BE2C (cell line): ENCODE measurements at places on chromosomes 5 and 9.

DNA sequence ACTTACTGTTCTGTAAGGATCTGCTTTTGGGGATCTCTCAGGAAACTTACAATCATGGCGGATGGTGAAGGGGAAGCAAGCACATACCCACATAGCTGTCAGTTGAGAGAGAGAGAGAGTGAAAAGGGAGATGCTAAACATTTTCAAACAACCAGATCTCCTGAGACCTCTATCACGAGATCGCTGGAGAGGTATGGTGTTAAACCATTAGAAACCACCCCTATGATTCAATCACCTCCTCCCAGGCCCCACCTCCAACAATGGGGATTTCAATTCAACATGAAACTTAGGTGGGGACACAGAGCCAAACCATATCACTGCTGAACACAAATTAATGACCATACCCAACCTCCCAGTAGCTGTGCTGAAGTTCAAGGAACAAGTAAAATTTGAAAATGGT is 48.2 kb upstream of the PRDM9 start:
- DNase-seq = no peak

- no peak for DNase-seq
Measured at GRCh38 chr5:63516006-63516405, 446.2 kb downstream of the HTR1A start.

DNA sequence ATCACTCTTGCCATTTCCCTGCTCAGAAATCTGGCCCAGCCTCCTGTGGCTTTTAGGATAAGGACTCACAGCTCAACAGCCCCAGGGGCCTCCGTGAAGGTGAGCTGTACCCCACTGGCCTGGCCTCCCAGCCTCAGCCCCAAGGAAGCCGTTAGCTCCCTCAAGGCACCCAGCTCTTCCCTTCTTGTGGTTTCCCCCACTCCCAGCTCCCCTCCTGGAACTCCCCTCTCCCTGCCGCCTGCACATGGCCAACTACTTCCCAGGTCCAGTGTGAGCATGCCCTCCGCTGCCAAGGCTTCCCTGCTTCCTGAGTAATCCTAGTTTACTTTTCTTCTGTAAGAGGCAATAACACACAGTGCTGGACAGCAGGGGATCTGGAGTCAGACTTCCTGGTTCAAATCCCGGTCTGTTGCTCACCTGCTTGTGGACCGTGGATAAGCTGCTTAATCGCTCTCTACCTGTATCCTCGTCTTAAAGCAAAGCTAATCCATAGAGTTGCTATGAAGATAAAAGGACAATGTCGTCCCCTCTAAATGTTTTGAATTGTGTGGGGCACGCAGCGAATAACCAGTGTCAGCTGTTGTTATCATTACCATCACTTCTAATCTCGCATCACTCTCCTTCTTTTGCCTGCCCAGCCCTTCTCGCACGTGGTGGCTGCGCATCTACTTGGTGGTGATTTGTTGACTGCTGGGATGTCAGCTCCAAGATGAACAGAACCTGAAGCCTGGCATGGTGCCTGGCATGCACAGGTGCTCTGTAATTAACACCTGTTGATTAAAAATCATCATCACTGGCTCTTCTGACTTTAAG is 86.6 kb downstream of the C5orf15 start:
- no peak for DNase-seq

DNA sequence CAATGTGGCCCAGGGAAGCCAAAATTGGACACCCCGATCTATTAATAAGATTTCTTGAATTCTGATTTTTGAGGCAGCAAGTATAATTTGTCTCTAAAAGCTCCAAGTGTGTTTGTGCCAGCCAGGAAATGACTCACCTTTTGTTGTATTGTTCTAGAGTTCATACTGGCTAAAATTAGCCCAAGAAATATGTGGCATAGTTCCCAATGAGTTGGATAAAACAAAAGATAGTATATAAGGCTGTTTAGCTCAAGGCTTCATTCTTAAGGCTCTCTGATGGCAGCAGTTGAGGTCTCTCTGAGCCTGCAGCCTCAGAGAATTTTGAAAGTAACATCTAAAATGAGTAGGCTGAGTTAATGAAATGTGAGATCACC is 21.6 kb downstream of the HMGXB3 start:
- DNase-seq = no peak

GRCh38 chr5:148809781-148810524 is 16.5 kb upstream of the ADRB2 start:
- no peak for DNase-seq

GRCh38 chr5:140631036-140631417 is 1.9 kb downstream of the CD14 start:
- no peak for DNase-seq

DNA sequence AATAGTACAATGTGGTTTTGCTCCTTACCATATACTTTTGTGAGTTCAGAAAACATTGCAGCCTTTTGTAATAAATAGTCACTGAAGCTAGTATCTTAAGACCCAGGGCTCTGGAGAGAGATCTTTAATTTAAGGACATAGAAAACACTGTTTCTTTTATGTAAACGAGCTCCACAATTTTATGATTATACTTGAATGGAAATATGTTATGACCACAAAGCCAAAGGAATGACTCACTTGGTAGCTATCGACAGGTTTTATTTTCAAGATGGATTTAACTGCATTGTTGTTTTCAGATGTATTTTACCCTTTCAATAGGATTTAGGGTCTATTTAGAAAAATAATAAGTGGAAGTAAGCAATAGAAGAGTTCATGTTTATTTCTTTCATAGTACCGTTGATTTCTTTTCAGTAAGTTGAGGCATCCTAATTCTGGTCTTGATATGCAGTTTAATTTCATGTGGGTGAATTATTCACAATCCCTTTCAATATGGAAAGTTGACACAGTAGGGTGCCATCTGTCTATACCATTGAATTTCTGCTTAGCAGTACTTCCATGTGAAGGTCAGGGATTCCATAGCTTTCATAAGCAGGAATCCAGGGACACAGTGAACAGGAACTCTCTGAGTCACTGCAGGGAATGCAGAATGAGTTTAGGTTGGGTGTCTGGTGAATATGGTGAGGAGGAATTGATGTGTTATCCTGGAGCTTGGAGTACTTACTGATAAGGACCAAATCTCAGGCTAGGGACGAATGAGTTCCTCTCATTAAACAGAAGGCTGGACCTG is 157.6 kb downstream of the CD180 start:
- no peak for DNase-seq

- no peak for DNase-seq
Measured at GRCh38 chr9:134839455-134840125, 41.0 kb upstream of the FCN2 start.

GRCh38 chr9:136336881-136337280 is 9.5 kb downstream of the GPSM1 start:
- DNase-seq = no peak

DNA sequence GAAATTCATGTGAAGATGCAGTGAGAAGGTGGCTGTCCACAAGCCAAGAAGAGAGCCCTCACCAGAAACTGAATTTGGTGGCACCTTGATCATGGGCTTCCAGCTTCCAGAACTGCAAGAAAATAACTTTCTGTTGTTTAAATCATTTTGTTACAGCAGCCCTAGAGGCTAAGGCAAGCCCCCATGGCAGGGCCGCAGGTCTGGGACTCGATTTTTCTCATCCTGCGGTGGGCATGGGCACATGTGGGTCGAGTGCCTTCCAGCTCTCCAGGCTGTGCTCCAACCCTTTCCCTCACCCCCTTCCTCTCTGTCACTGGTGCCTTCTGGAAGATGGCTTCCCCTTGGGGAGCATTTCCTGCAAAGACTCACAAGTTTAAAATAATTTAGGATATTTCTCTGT is 40.7 kb downstream of the AHRR start:
- no peak for DNase-seq

- peak; percentile 65 for DNase-seq
Measured at GRCh38 chr9:34553511-34554021, 30.8 kb upstream of the ENHO start.

GRCh38 chr5:57166276-57166675 is 7.6 kb upstream of the GPBP1 start:
- DNase-seq = no peak

DNA sequence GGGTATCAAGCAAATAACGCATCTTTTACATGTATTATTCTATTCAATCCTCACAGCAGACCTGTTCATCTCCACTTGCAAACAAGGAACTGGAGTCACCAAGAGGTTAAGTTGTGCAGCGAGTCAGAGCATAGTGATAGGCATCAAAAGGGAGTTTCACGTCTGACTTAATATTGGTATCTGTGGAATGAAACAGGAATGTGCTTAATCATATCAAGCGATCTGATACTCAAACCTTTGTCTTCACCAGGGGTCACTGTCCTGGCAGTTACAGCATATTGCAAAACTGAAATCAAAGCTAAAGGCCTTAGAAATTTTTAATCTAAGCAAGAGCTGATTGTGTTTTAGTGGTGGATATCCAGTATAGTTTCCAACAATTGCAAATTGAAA is 271.6 kb downstream of the PLK2 start:
- no peak for DNase-seq

- DNase-seq = no peak
Measured at GRCh38 chr9:121718501-121718900, 67.1 kb downstream of the DAB2IP start.

GRCh38 chr5:59246145-59246869 is 647.2 kb downstream of the PDE4D start:
- DNase-seq = no peak

- no peak for DNase-seq
Measured at GRCh38 chr5:78959767-78960166, 25.3 kb downstream of the ARSB start.

DNA sequence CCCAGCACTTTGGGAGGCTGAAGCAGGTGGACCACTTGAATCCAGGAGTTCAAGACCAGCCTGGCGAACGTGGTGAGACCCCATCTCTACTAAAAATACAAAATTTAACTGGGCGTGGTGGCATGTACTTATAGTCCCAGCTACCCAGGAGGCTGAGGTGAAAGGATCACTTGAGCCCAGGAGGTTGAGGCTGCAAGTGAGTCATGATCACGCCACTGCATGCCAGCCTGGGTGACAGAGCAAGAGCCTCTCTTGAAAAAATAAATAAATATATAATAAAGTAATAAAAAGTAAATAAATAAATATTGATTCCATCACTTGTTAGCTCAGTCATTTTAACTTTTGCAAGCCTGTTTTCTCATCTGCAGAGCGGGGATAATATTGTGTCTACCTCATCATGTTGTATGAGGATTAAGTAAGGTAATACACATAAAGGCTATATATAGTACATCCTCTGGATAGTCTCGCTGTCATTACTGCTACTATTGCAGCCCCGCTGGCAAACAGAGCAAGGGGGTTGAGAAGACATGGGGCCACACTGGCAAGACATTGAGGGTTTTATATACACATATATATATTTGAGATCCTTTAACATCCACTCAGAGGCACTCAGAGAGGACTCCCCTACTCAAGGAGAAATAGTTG is 210.9 kb downstream of the C9orf152 start:
- DNase-seq = no peak

DNA sequence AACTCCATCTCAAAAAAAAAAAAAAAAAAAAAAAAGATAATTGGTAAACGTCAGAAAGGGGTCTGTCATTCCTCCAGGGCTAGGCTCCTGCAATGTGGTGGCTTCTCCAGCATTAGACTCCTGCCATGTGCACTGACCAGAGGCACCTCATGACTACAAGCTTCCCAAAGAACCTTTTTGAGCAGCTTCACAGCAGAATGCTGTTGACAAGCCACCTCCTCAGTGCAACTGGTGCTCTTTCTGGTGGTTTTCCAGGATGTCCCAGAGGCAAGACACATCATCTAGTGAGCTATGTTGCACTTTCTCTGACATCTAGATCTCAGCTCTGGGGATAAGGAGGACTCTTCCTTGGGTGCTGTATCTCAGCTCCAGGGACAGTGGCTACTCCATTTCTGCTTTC is 11.6 kb downstream of the RPL37 start:
- DNase-seq = no peak

DNA sequence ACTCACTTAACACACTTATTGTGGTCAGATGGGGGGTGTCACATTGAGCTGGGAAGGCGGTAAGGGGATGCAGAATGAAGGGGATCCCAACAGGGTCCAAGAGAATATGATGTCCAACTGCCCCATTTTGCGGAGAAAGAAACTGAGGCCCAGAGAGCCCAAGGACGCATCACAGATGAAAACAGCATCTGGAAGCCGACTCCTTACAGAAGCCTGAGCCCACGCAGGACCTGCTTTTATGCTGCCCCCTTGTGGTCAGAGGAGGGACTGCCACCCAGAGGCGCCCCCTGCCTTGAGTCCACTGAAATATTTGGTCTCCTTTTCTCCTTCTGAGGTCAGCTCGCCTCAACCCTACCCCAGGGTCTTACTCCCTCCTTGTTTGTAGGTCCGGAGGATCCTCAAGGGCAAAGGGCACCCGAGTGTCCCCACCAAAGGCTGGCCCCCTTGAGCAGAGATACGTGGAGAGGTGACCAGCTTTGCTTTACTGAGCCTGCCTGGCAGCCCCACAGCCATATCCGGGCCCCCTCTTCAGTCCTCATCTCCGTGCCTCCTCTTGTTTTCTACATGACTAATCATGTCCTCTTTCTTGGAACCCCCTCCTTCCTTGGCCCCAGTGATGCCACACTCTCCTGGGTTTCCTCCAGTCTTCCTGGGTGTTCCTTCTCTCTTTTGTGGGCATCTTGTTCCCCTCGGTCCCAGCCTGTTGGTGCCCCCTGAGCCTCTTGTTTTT is 30.0 kb upstream of the TTLL11 start:
- peak; percentile 78 for DNase-seq

DNA sequence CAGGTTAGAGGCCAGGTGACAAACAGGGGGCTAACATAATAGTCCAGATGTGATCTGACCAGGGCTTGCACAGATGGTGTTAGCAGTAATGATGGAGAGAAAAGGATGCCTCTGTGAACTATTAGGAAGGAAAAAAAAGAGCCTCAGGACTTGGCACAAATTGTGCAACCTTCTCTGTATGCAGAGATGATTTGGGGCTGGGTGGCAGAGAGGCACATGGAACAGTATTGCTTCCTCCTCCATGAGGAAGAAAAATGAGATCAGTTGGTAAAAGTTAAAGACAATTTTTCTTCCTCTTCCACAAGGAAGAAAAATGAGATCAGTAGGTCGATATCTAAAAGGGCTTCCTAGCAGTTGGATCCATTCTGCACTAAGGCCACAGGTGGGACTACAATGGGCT is 13.9 kb upstream of the ANXA6 start:
- no peak for DNase-seq

DNA sequence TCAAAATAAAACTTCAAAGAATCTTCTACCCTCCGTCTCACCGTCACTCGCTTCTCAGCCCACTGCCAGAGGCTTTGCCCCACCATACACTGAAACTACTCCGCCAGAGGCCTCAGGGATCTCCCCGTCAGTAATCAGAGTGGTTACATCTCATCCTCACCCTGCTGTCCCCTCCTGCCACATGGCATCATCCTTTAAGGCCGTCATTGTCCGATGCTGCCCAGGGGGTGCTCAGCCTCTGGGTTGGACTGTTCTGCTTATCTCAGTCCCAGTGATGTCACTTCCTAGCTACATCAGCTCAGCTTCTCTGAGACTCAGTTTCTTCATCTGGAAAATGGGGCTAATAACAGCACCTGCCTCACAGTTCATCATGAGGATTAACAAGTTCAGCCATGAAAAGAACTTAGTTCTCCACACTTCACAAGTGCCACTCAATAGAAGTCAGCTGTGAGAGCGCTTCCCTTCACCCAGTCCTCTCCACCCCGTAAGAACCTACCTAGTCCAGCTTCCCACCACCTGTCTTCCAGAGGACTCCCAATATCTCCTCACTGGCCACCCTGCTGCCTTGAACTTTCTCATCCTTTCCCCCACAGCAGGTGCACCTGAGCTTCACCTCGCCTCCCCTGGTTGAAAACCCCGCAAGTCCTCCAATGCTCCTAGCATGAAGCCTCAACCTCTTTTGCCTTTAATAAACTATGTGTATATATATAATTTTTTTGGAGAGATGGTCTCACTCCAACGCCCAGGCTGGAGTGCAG is 2.8 kb upstream of the IL3 start:
- no peak for DNase-seq
